ENCODE measurements at places on chromosomes 7 and 10.

GRCh38 chr10:22874189-22874854, 53.5 kb upstream of the ARMC3 start:
- DNase-seq, result no peak

- no peak for DNase-seq
Measured at GRCh38 chr7:129769866-129770808, 158.6 kb downstream of the NRF1 start.

DNA sequence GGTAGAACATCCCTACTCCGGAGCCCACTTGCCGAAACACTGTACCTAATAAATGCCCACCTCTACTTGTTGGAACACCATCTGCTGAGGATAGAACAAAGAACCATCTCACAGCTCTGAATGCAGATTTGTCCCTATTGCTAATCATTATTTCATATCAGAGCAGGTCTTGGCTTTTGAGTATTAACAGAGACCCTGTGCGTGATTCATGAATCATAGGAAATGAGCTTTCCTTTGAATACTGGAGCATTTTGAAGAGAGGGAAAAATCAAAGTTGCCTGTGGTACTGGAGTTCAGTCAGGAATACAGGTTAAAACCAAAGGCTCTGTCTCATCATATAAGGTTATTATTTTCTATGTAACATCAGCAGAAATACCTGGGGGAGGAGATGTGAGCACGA, 1132.3 kb downstream of the XPNPEP1 start:
- no peak for DNase-seq

DNA sequence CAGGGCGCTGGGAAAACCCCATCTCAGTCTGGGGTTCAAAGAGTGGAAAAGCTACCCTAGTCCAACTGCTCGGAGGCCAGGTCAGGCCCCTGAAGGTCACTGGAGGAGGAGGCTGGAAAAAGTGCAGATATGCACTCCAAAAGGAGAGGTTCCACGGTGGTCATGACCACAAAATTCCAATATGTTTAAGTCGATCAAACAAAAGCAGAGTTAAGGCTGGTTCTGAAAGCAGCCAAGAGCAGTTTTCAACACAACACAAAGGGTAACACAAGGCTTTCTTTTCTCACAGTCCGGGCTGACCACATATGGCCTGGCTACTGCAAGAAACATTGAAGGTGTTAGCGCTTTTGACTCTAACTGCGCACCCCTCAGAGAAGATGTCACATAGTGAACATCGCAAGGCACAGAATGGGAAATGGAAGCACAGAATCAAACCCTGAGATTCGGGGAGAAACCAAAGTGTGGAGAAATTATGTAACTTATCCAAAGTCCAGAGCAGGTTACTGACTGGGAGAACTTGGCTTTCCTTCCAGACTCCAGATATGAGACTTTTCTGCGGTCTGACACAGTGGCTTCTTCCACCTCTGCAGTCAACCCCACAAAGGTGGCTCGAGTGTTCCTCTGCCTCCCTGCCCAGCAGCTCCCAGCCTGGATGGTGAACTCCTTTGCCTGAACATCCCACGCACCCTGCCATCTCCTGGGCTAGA, 1.3 kb upstream of the GRB10 start:
- DNase-seq, result no peak

DNA sequence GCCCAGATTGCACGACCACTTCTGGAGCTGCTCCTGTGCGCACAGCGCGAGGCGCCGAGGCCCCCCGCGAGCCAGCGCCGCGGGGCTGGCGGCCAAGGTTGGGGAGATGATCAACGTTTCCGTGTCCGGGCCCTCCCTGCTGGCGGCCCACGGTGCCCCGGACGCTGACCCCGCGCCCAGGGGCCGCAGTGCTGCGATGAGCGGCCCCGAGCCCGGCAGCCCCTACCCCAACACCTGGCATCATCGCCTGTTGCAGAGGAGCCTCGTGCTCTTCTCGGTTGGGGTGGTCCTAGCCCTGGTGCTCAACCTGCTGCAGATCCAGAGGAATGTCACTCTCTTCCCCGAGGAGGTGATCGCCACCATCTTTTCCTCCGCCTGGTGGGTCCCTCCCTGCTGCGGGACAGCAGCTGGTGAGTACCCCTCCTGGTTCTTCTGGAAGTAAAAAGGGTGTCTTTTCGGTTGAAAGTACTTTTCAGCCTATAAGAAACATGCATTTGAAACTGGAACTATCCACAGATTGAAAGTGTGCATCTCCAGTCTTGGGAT, 683 bp downstream of the INSIG1 start:
- DNase-seq, result no peak

DNA sequence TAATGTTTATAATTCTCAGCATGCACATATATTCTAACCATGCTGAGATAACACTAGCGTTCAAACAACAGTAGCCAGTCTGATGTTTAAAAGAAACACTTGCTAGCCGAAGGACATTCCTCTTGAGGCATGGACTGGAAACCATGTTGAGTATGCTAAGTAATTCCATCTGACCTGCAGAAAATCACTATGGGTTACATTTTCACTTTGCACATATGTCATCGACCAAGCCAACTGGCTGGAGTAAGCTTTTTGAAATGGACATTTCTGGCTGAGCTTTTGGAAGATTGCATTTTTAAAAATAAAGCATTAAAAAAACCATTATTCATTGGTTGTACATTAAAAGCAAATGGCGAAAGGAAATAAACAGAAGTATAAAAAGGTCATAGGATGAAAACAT, 88.2 kb downstream of the BBS9 start:
- DNase-seq, result no peak

DNA sequence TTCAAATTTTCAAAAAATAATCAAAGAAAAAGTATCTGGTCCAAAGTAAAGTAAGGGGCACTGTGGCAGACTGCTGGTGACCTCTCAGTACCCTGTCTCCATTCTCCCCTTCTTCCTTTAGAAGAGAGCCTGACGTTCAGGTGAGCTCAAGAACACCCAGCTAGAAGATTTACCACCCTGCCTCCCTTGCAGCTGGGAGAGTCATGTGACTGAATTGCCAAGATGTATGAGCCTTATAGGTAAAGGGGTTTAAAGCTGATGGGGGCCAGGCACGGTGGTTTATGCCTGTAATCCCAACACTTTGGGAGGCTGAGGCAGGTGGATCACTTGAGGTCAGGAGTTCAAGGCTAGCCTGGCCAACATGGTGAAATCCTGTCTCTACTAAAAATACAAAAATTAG, 86.3 kb upstream of the NANOS1 start:
- no peak for DNase-seq

DNA sequence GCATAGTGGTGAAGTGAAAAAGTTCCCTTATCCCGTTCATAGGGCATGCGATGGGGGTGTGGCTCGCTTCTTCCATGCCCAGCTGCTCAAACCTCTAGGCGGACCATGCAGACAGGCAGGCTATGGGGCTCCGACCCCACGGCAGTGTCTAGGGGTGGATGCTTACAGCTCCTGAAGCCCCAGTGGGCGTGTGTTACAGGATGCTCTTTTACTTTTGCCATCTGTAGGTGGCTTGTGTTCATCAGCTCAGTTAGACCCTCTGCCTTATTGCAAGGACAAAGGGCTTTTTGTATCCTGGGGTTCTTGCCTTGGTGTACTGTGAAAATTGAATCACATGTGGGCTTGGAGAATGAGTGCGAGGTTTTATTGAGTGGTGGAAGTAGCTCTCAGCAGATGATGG, at the start of gene MYL10:
Gene MYL10, minus strand, starts transcription at position 126 of the 400 bp plus-strand sequence. CDS start 178 bp downstream, outside the sequence.
- DNase-seq, result no peak

DNA sequence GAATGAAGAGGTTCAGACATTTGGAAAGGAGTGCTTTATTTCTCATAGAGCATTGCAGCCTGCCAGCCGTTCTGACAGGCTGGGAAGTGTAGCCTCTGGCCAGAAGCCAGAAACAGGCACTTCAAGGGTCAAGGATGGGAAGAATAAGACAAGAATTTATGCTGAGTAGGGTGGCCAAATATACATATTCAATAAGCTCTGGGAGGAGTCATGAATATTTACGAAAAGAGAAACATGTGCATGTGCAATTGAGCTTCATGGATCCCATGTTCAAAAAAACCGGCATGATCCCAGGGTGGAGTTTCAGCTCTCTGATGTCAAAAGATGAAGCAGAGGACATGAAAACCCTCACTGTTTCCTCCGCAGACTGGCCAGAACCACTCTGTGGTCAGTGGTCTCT, 32.9 kb downstream of the TLX1 start:
- no peak for DNase-seq

DNA sequence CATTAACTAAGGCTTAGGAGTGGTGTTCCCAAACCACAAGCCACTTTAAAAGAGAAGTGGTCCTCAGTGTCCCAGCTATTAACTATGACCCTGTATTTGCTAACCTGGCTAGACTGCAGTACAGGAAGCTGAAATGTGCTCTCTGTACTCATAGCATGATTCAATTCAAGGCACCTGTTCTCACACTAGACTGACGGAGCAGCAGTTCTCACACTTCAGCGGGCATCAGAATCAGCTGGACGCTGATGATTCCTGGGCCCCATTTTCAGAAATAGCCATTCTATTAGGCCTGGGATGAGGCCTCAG, 24.5 kb upstream of the MSRB2 start:
- DNase-seq, result no peak

- DNase-seq, result no peak
Measured at GRCh38 chr7:28136420-28136819, 44.2 kb downstream of the JAZF1 start.

DNA sequence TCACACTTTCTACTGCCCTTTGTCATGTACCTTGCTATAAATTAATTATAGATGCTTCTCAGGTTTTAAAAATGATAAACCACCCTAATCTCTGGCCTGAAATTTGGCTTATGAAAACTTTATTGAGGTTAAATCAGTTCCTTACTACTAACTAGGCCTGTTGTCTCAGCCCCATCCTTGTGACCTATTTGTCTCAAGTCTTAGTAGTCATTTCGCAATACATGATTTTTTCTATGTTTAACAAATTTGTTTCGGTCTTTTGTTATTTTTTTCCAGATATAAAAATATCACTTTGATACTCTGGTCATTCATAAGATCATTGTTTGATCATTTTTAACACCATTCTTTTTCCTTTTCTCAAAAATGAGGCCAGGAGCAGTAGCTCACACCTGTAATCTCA, 411.6 kb downstream of the GFRA1 start:
- no peak for DNase-seq

DNA sequence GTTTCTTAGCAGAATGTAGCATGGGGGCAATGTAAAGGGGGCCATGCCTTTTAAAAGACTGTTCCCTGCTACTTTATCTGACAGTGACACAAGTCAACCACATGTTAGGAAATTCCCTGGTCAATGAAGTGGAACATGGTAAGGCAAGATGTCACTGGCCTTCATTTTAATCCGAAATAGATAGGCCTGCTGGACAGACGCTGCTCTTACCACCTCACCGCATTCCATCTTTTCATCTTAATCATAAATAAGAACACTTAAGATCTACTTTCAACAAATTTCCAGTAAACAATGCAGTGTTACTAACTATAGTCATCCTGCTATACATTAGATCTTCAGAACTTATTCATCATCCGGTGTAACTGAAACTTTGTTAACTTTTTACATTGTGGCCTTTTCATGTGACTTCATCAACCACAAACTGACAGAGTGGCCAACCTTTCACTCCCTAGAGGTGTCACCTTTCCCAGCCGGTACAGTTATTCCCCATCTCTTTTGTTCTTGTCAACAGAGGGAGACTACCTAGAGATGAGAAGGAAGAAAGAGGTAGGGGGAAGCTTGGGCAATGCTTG, 15.6 kb downstream of the ASB4 start:
- no peak for DNase-seq

GRCh38 chr7:80707318-80707717, 68.9 kb downstream of the CD36 start:
- no peak for DNase-seq

GRCh38 chr7:139776486-139777132, 1.2 kb downstream of the HIPK2 start:
- DNase-seq, result peak; percentile 45

- no peak for DNase-seq
Measured at GRCh38 chr7:137789215-137789882, 57.4 kb downstream of the DGKI start.

- DNase-seq, result no peak
Measured at GRCh38 chr10:31197886-31198285, 121.1 kb upstream of the ZEB1 start.

GRCh38 chr7:106281127-106281526, 3.7 kb downstream of the NAMPT start:
- no peak for DNase-seq

DNA sequence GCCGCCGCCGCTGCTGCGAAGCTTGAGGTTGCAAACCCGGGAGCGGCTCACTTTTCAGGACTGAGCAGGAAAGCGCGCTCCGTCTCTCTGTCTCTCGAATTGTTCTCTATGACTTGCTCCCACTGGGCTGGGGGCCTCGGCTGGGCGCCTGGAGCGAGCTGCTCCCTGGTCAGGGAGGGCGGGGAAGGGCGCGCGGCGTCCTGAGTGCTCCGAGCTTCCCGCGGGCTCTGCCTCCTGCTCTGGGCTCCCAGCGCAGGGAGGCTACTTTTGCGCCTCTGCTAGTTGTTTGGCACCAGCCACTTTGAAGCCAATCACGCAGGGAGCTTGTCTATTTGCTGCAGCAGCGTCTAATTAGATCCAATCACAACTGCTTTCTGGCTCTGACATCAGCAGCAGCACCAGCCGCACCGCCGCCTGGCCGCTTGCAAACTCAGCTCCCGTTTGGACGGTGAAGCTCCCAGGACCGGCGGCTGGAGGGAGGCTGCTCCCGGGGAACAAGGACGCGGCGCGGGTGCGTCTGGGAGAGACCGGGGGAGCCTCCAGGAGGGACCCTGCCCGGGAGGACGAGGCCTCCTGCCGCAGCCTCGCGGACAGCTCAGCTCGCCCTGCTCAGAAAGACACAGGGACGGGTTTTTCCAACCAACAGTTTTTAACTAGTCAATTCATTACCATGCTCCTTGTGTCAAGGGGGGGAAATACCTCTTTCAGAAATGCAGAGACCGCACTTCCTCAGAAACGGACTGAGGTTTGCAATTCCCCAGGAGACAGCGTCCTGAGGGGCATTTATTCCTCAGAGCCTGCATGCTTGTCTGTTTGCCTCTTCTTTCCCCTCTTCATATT, at the start of gene ADARB2:
Gene ADARB2, minus strand, starts transcription at position 304 of the 840 bp plus-strand sequence.
- peak; percentile 2 for DNase-seq

- no peak for DNase-seq
Measured at GRCh38 chr7:157097056-157097329, 41.7 kb upstream of the UBE3C start.

DNA sequence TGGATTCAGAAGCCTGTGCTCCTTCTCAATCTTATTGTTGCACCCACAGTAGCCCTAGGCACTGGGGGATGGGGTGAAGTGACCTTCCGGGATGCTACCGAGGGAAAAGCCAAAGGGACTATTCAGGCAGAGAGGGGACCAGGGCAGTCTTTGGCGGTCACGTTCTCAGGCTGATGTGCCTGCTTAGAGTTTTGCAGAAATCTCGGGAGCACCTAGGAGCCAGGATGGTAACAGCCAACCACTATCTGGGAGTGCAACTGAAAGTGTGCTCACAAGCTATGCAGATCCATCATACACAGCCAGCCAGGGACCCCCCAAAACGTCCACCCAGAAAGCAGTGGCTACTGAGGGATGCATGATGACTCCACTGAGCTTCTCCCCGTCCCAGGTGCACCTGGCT, 52.4 kb downstream of the CXCL12 start:
- no peak for DNase-seq

DNA sequence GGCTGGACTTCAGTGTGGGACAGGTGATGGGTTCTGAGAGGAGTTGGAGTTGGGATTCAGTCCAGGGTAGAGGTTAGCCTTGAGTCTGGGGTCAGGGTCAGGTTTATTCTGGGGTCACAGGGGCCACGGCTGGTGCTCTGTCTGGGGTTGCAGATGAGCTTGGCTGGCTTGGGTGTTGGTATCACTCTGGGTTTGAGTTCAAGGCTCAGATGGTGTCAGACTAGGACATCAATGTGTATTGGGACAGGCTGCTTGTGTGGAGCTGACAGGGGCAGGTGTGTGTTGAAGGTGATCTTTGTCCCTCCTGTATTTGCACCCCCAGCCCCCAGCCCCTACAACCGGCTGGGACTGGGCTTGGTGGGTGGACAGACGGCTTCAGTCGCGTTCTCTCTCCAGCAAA, 26.8 kb downstream of the TMEM270 start:
- DNase-seq, result no peak
